GM23248 (cell line): ENCODE measurements at places on chromosomes 12 and 14. TPM values are rescaled to one million over a fixed set of nuclear protein-coding genes. Genes with fewer than 3 reads are reported as not detected.

GRCh38 chr14:21987937-21988336 lies 314.3 kb upstream of the OR4E1 start:
- DNase-seq = peak; percentile 57

GRCh38 chr12:13087766-13088165 lies 15.7 kb downstream of the GSG1 start:
- DNase-seq = no peak

DNA sequence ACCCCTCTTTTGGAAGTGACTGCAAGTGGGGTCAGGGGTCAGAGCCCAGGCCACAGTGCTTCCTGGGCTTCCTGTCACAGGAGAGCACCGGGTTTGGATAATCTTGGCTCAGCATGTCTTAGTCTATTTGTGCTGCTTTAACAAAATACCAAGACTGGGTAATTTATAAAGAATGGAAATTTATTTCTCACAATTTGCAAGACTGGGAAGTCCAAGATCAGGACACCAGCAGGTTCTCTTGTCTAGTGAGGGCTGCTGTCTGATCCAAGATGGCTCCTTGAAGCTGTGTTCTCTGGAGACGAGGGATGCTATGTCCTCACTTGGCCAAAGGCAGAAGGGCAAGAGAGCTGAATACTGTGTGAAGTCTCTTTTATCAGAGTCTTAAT lies 74.1 kb downstream of the RIN3 start:
- no peak for DNase-seq

DNA sequence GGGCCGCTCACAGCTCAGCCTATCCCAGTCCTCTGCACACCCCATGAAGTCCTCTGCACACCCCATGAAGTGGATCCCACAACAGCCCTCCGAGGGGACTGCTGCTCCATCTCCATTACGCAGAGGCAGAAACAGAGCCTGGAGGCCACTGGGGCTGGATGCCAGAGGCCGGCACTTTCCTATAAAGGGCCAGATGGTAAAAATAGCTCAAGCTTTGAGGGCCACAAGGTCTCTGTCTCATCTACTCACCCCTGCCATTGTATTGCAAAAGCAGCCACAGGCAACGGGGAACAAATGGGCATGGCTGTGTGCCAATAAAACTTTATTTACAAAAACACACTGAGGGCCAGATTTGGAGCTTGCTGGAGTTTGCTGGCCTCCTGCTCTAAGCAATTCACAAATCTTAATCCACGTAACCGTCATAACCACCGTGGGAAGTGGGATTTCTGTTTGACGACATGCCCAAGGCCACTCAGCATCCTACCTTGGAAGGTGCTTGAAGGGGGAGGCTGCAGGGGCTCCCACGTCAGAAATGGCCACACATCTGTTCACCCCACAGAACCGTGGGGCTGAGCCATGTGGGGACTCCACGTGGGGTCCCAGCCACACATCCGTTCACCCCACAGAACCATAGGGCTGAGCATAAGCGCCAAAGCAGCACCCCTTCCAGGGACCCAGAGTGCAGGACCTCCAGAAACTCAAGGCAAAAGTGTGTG lies 92.0 kb downstream of the NCOR2 start:
- DNase-seq = no peak

GRCh38 chr12:230925-231671 lies 17.1 kb upstream of the SLC6A12 start:
- no peak for DNase-seq

DNA sequence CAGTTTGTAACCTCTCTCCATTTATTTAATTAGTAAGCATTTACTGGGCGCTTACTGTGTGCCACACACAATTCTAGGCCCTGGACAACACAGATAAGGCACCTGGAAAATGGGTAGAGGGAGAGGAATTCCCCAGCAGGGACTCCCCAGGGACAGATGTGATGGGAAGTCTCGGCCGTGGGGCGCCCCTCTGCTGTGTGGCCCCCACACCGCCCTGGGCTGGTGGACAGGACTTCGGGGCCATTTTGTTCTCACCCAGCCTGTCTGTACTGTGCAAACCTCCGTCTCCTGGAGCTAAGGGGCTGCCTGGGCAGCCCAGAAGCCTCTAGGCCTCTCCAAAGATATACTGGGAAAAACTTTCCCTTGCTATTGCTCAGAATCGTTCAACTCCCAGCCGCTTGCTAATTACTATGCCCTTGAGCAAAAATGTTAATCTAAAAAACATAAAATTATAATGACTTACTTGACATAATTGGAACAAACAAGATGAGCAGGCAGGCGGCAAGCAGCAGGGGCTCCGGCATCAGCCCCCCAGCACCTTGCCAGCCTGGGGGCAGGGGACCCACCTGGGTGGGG lies 64.4 kb upstream of the NCOR2 start:
- DNase-seq = no peak

DNA sequence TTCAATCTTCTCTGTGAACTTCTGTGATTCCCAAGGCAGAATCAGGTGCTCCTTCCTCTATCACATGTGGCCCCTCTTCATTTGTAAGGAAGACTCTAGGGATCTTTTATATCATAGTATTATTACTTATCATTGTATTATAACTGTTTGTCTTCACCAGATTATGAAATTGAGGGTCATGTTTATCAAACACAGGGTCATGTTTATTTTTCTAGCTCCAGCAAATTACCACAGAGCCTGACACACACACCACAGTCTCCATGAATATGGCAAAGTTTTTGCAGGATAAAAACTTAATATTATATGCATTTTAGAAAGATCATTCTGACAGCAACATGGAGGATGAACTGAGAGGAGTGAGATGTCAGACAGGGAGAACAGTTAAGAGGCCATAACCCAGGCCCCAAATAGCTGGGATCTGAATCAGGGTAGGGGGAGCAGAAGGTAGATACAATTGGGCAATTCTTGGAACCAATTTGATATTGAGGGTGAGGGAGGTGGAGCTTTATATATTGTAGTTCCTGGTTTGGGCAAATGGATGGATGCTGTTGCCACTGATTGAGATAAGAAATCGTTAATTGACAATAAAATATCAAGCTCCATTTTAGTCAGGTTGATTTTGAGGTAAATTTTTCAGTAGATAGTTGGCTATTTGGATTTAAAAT lies 130.7 kb downstream of the DHRS2 start:
- DNase-seq = no peak

GRCh38 chr12:62078020-62078419 lies 182.2 kb upstream of the USP15 start:
- DNase-seq = no peak

DNA sequence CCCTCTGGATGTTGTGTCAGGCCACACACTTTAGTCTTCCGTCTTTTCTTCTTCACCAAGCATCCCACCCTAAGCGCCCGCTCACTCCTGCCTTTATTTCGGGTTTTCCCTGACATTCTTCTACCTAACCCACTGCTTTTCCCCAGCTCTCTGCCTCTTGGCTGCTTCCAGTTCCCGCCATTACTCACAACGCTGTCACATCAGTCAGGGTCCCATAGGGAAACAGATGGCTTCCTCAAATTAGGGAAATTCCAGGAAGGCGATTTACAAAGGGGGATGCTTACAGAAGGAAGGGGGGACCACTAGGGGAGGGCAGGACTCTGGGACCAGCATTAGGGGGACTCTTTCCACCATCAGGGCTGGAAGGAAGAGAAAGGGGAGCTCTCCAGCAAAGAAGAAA lies 9.2 kb upstream of the PPP1R13B start:
- no peak for DNase-seq

GRCh38 chr14:90400904-90401561 lies 4.2 kb downstream of the CALM1 start:
- DNase-seq = no peak

DNA sequence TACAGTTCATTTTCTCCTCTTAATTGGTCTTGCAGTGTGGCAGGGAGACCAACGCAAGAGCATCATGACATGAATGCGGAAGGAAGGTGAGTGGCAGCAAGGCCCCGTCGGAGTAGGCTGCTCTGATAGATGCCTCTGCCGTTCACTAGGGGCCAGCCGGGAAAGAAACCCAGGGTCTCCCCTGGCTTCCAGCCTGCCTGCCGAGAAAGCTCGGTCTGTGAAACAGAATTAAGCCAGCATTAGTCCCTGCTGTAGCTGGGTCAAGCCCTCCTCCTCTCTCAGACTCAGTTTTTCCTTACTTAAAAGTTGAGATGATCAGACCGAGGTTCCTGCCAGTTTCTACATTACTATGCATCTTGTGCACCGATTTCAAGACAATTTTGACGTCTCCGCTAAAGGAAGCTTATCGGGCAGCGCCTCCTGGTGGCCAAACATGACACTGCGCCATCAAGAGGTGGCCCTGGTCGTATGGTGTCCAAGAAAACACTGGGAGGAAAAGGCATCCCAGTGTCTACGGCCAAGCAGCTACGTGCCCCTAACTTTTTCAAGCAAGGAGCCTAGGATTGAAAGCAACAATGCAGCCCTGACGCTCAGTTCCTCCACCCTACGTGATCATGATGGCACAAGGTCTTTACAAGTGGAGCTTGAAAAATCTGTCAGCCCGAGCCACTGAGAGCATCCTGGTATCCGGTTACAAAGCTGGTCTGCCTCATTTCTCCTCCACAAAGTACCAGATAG lies 131.6 kb downstream of the KSR2 start:
- peak; percentile 78 for DNase-seq

MEG3 gene
- 155 and 228 TPM in 2 replicates for polyA plus RNA-seq

DYRK2 gene
- 7.4 and 8.2 TPM in 2 replicates for polyA plus RNA-seq

KLHL33 gene
- polyA plus RNA-seq = 0.05 TPM in 1 of 2 replicates, not detected in the other
